C1 segment of cervical spinal cord (tissue), 14 donors: ENCODE measurements at places on chromosomes 7 and 10.

GRCh38 chr10:5563991-5564536 lies 39.3 kb downstream of the CALML3 start:
- no peak for DNase-seq

- DNase-seq: peak; percentile 68
Measured at GRCh38 chr7:76304888-76305375, 2.5 kb downstream of the HSPB1 start.

DNA sequence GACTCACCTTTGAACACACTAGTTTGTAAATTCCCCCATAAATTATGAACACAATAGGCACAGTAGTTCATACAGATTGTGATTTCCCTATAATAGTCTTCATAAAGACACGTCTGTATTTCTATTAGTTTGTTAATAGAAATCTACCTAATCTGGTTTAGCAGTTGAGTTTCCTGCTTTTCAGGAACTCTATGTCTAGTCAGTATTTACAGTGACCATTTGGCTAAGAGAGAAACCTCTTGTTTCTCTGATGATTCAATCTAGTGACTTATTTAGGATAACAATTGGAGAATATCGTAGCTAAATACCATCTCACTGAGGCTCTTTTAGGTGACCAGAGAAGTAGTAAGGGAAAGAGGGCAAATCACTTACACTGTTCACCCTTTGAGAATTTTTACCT lies 5.9 kb upstream of the HERPUD2 start:
- DNase-seq: no peak

- no peak for DNase-seq
Measured at GRCh38 chr7:22435720-22436119, 64.3 kb downstream of the STEAP1B start.

DNA sequence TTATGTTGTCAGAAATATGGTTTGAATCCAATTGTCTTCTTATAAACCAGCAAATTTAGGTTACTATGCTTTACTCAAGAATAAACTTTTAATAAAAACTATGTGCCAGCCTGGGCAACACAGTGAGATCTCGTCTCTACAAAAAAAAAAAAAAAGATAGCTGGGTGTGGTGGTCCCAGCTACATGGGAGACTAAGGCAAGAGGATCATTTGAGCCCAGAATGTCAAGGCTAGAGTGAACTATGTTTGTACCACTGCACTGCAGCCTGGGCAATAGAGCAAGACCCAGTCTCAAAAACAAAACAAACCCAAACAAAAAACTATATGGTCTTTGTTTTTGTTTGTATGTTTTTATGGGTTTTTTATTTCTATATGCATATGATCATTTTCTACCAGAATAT lies 7.5 kb upstream of the ARHGAP12 start:
- no peak for DNase-seq

DNA sequence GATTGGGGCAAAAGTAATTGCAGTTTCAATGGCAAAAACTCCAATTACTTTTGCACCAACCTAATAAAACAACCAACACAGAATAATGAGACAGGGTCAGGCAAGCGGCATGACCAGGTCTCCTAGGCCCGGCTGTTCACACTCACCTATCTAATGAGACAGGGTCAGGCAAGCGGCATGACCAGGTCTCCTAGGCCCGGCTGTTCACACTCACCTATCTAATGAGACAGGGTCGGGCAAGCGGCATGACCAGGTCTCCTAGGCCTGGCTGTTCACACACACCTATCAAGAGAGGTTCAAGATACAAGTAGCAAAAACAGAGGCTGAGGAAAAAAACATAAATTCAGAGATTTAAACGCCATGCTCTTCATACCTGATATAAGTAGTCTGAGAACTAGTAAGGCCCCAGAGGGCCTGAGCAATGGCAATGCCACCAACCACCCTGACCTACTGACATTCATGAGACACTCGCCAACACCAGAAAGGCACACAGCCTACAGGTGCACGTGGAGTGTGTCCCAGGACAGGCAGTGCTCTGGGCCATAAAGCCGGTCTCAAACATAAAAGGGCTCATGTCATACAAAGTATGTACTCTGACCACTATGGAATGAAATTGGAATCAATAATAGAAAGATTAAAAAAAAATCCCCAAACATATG lies 40.6 kb upstream of the NCAPG2 start:
- DNase-seq: no peak

DNA sequence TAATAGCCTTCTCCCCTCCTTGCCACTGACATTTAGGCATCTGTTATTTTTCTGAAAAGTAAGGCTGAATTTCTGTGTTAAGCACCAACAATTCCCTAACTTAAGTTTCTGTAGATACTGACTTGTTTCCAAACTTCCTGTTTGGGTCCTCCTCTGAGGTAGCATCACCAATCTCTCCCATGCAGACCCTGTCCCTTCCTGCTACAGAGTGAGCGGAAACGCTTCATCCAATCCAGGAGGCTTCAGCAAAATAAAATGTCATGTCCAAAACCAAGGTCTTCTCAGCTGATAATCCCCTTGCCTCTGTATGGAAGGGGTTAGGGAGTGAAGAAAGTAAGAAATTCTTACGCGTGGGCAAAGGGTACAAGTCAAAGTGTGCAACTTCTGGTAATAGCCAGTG lies 29.9 kb downstream of the XPNPEP1 start:
- no peak for DNase-seq

DNA sequence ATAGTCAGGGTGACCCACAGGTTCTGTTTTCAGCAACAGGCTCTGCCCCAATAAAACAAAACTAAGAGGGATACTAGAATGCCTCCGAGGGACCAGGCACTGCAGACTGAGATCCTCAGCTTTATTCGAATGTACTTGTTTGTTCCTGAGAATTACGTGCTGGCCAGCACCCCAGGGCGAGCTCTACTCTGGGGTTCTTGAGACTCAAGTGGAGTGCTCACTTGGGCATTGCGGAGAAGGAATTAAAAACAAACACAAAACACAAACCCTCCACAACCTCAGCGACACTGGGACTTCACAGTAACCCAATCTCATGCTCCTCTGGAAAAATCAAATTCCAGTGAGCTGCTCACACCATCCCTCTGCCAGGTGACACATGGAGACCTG lies 250.7 kb downstream of the TNS3 start:
- DNase-seq: no peak

DNA sequence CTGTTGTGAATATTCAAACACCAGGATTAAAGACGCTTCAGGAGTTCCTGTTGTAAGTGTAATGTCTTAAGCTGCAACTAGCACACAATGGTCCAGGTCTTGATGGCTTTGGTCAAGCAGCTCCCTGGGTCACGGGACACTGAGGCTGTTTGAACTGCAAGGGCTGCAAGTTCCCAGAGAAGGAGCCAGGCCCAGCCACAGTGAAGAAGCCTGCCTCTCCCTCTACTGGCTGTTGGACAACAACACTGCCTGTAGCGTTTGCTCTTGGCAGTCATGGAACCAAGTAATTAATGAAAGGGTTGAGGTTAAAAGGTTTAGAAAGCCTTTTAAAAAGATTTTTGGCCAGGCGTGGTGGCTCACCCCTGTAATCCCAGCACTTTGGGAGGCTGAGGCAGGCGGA lies 31.9 kb upstream of the GUSB start:
- DNase-seq: no peak

DNA sequence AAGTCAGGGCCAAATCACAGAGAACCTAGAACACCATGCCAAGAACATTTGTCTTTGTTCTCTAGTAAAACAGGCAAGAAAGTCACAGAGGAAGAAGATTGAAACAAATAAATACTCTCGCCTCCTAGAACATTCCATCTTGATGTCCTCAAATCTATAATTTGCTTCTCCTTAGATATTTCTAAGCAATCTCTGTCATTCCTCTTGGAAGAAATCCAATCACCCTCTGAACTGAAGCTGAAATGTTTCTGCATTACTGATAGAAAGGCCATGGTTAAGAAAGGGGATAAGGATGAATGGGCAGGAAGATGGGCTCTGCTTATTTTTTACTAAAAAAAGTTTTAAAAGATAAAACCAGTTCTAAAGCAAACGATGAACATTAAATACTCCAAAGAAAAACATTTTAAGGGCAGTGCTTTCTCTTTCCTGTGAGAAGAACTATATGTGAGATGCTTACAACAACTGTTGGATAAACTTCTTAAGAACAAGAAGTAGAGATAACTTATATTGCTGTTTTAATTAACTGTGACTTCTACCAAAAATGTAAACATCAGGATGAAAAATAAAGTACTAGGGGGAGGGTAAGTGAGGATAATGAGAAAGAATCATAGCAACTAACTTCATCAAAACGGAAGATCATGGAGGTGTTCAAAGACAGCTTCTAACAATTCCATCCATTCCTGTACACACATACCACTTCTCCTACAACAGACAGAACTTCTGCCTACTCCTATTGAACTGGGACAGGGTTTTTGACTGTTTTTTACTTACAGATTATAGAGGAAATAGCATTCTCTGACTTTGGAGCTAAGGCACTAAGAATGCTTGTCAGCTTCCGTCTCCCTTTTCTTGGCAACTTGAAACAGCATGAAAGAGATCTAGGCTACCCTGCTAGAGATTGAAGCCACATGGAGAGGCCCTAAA lies 153.0 kb upstream of the LRRTM3 start:
- DNase-seq: no peak

DNA sequence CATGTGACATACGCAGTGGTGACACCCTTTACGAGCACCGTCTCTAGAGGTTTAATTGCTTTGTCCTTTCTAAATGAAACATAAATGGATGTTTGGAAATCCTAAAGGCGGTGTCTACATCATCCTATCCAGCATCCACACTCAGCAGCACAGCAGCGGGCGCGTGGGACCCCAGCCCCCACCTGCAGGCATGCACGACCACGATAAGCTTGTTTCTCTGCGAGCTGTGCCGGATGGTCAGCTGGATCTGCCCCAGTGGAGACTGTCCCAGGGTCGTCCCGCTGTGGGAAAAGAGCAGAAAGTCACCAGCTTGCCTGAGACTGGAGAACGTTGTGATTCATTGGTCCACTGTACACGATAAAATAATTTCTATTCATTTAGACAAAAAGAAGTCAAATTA lies 34.2 kb upstream of the NCAPG2 start:
- no peak for DNase-seq

DNA sequence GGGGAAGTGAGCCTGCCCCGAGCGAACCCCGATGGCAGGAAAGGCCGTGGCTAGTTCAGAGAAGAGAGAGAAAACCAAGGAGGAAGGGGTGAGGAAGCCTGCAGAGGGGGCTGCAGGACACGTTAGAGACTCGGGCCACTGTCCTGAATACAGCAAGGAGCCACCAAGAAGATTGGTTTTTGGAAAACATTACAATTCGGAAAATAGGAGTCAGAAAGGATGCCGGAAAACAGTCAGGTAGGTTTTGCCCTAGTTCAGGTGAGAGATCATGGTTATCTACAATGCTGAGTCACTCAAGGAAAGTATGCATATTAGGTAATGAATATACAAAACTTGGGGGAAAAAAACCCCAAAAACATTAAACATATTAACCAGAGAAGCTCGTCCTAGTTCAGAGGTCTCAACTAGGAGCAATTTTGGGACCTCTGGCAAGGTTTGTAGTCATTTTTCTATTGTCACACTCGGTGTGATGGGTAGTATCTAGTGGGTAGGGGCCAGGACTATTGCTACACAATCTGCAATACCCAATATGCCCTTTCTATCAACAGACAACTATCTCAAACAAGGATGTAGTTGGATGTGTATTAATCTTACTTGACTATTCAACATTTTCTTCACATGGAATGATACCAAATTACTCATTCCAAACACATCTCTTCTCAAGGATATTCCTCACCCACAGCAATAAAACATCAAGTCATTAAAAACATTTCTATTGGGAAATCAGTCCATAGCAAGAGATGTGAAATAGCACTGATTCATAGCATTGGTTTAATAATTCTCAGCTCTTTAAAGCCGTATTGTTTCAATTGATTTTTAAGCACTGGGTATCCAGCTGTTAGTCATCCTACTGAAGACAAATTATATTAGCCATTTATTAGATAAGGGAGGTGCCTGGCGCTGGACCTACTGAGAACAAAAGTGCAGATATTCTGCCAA lies 74.4 kb upstream of the RSU1 start:
- peak; percentile 10 for DNase-seq

DNA sequence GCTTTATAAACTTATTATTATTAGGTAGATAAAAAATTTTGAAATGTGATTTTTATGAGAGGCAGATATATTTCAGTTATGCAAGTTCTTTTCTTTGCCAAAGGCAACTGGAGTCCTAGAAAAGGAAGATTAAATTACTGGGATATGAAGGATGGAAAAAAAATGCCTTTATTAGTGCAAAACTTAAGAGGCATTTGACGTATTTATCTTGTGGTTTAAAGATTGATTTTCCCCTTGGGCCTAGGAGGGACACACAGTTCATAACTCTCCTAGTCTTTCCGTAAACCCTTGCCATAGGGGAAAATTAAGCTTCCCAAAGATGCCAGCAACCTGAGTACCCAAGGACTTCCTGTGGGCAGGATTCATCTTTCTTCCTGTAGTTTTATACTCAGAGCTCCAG lies 3.1 kb upstream of the STEAP4 start:
- no peak for DNase-seq

GRCh38 chr7:68679459-68680234 lies 918.6 kb upstream of the AUTS2 start:
- DNase-seq: no peak

DNA sequence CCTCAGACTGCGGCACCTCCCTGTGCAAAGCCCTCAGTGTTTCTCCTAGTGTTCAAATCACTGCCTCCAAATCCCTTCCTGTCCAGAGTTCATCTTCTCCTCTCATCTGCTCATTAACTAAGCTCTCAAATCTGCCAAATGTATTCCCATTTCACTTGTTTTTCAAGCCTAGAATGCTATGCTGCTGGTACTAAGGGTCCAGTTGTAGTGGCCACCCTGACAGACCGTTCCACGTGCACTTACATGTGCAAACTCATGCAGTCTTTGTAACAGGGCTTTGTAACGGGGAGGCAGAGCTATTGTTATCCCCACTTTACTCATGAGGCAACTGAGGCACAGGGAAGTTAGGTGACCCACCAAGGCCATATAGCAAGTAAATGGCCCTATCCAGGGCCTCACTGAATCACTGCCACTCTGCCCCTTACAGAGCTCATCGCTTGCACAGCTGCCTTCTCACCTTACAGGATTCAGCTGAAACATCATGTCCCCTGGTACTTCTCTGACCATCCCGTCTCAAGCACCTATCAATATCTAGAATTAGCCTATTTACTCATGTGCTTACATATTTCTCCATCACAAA lies 153.0 kb upstream of the PDE1C start:
- no peak for DNase-seq

DNA sequence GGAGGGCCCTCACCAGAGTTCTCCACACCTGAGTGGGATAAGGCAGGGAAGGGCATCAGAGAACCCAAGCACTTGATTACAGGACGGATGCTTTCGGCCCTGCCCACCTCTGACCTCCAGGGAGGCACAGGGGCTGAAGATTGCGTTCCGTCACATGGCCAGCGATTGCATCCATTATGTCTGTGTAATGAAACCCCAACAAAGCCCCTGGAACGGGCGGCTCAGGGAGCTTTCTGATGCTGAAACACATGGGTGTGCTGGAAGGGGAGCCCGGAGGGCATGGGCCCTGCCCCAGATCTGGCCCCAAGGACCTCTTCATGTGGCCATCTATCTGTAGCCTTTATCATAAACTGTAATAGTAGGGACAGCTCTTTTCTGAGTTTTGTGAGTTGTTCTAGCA lies 117.2 kb downstream of the PTPN20 start:
- DNase-seq: no peak

- DNase-seq: no peak
Measured at GRCh38 chr7:154183482-154183881, 131.3 kb downstream of the DPP6 start.
